ENCODE measurements at places on chromosomes 1 and 21.

GRCh38 chr1:81600363-81600762 lies 200.4 kb upstream of the ADGRL2 start:
- DNase-seq, result no peak

DNA sequence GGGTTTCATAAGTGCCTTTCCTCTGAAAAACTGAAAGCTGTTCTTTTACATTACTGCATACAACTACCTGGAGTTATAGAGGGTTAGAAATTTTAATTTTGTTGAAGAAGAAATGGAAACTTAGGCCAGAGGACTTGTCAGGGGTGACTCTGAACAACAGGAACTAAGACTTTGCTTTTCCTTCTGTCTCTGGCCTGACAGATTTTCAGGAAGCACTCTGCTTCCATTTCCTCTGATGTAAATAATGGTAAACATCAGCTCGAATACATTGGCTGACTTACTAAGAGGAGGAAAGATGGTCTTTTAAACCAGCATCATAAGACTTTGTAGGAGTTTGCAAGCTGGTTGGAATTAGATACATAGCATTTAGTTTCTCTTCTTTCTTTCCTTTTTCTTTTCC lies 27.1 kb upstream of the PLEKHM2 start:
- no peak for DNase-seq

GRCh38 chr21:34593423-34593822 lies 21.5 kb downstream of the RCAN1 start:
- no peak for DNase-seq

- no peak for DNase-seq
Observed at GRCh38 chr1:83011265-83011664, 987.7 kb downstream of the TTLL7 start.

DNA sequence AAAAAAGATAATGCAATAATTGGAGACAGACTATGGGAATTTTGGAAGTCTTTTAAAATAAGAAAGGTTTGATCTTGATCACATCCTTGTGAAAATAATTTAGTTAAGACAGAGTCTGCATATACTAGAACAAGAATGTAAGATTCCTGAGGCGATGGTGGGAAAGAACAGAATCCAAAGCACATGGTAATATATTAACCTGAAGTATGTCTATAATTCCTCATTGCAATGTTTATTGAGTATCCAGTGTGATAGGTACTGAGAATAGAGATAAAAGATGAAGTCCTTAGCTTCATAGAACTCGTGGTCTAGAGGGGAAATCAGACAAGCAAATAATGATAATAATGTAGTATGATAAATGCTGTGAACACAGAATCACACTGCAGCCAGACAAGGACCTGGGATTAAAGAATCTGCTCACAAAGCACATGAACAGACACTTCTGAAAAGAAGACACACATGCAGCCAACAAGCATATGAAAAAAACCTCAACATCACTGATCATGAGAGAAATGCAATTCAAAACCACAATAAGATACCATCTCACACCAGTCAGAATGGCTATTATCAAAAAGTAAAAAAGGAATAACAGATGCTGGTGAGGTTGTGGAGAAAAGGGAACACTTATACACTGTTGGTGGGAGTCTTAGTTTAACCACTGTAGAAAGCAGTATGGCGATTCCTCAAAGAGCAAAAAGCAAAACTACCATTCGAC lies 6.9 kb upstream of the ANGPTL3 start:
- DNase-seq, result no peak

DNA sequence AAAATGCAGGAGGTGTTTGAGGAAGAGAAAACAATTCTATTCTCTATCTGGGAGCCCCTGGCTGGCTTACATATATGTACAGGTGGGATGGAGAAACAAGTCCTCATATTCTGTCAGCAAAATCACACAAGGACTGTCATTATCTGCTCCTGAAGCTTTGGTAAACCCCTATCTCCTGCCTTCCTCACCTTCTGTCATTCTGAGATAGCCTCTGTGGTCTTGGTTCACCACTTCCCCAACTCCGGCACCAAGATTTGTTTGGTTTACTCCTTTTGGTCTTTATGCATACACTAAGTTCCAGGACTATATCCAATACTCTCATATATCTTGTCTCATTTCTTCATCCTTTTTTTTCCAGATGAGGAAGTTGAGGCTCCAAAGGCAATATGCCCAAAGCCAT lies 551.1 kb downstream of the PLPP3 start:
- no peak for DNase-seq

GRCh38 chr1:200231787-200232231 lies 178.0 kb downstream of the ZNF281 start:
- no peak for DNase-seq

DNA sequence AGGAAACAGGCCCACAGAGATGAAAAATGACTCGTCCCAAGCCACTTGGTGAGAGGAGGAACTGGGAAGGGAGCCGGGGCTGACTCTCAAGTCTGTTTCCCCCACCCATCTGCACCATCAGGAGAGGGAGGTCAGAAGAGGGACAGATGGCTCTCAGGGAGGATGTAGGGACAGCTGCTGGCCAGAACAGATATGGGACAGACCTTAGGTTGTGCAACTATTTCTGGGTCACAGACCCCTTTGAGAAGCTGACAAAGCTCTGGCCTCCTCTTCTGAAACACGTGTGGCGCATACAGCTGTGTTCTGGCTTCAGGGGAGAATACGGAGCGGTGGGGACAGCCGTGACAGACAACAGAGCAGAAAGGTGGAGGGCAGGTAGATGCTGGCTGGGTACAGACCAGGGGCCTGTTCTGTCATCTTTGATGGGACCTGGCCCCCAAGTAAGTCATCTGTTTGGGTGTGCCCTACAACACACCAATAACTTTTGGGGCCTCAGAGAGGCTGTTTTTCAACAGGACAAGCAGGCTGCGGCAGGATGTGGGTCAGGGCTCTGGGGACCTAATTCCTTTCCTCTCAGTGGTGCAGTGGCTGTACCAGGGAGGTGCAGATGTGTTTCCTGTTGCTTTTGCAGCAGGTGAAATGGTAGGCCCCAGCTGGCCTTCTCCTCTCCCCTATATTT lies 7.3 kb downstream of the SH3BGRL3 start:
- peak; percentile 75 for DNase-seq

GRCh38 chr1:70210820-70211219 lies 5.4 kb upstream of the LRRC40 start:
- no peak for DNase-seq

- DNase-seq, result no peak
Observed at GRCh38 chr1:103156966-103157365, 48.6 kb upstream of the COL11A1 start.
